ENCODE measurements at places on chromosomes 4 and X. TPM values are rescaled to one million over a fixed set of nuclear protein-coding genes. Genes with fewer than 3 reads are reported as not detected.
A peak's percentile ranks its signal among the peaks of the same experiment; 100 is the strongest.

NAAA gene
- total RNA-seq, result 25.6 TPM

TRPC5OS gene
- total RNA-seq, result not detected

SMAD1 gene
- 30.4 TPM for total RNA-seq

RHOXF2 gene
- total RNA-seq, result under 0.01 TPM

NKX3-2 gene
- 1.2 TPM for total RNA-seq

- no peaks in the 10 kb centered on the region for H3K27me3 ChIP-seq
- no peak overlapping the region for H3K4me3 ChIP-seq
- DNase-seq, result no peak
- no peak overlapping the region for H3K27ac ChIP-seq
- H3K36me3 ChIP-seq, result no peaks in the 10 kb centered on the region
Measured at GRCh38 chr4:142929526-142929925, 83.4 kb upstream of the INPP4B start.

DNA sequence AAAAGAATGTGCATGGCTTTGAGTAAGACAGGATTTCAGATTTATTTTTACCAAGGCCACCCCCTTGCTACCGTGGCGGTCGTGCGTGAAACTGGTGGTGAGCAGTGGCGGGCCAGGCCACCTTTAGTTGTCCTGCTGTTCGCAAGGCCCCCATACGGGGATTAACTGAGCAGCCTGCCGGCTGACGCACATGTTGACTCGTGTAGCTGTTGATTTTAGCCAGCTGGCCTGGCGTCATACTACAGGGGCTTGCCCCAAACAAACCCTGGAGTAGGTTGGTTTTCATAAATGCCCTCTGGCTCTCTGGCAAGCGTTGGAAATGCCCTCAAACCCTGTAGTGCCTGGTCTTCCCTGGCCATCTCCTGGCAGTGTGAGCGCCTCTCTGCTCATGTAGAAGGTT lies 28.4 kb downstream of the WFS1 start:
- no peak overlapping the region for H3K4me3 ChIP-seq
- H3K4me1 ChIP-seq, result no peaks in the 10 kb centered on the region
- H3K36me3 ChIP-seq, result peaks cover 3% of the 10 kb centered on the region
- DNase-seq, result no peak
- no peak overlapping the region for H3K27ac ChIP-seq

- DNase-seq, result no peak
- no peaks in the 10 kb centered on the region for H3K4me1 ChIP-seq
- no peaks in the 10 kb centered on the region for H3K36me3 ChIP-seq
- H3K4me3 ChIP-seq, result no peak overlapping the region
Measured at GRCh38 chrX:17009856-17010625, 63.6 kb downstream of the REPS2 start.

DNA sequence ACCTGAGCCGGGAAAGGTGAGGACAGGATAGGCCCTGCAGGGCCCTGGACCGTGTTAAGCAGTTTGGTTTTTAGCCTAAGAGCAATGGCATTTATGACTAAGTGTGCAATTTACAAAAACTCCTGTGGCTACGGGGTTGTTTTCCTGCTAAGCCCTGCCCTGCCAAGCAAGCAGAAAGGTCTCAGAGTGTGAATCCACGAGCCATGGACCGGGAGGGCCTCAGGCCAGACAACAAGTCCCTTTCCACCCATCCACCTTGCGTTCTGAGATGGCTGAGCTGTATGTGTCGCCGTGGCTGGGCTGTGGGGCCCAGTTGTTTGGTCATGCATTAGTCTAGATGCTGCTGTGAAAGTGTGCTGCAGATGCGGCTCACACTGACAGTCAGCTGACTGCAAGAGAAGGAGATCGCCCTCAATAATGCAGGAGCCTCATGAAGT lies 33.9 kb upstream of the AFAP1 start:
- H3K4me3 ChIP-seq, result no peak overlapping the region
- H3K27ac ChIP-seq, result peak overlapping the region; percentile 49
- no peaks in the 10 kb centered on the region for H3K36me3 ChIP-seq
- no peaks in the 10 kb centered on the region for H3K27me3 ChIP-seq
- DNase-seq, result peak; percentile 93

DNA sequence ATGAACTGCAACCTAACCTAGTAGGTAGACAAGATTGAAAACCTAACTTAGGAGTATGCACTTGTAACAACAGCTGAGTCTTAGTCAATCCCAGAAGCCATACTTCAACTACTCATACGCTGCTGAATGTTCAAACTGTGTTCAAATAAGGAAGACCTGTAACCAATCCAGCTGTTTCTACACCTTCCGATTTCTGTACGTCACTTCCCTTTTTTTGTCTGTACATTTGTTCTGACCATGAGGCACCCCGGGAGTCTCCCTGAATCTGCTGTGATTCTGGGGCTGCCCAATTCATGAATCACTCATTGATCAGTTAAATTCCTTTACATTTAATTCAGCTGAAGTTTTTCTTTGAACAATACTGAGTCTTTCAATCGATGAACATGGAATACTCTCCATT lies 89.5 kb downstream of the BMP3 start:
- no peaks in the 10 kb centered on the region for H3K36me3 ChIP-seq
- no peaks in the 10 kb centered on the region for H3K27me3 ChIP-seq
- no peak for DNase-seq
- H3K27ac ChIP-seq, result no peak overlapping the region

GRCh38 chr4:71689822-71690221 lies 94.1 kb downstream of the GC start:
- H3K36me3 ChIP-seq, result no peaks in the 10 kb centered on the region
- H3K27ac ChIP-seq, result no peak overlapping the region
- H3K27me3 ChIP-seq, result peaks cover 3% of the 10 kb centered on the region
- H3K4me1 ChIP-seq, result no peaks in the 10 kb centered on the region

- H3K4me3 ChIP-seq, result no peak overlapping the region
- no peaks in the 10 kb centered on the region for H3K36me3 ChIP-seq
- no peaks in the 10 kb centered on the region for H3K27me3 ChIP-seq
- DNase-seq, result no peak
- H3K4me1 ChIP-seq, result no peaks in the 10 kb centered on the region
Measured at GRCh38 chr4:143643399-143643798, 57.1 kb downstream of the FREM3 start.

DNA sequence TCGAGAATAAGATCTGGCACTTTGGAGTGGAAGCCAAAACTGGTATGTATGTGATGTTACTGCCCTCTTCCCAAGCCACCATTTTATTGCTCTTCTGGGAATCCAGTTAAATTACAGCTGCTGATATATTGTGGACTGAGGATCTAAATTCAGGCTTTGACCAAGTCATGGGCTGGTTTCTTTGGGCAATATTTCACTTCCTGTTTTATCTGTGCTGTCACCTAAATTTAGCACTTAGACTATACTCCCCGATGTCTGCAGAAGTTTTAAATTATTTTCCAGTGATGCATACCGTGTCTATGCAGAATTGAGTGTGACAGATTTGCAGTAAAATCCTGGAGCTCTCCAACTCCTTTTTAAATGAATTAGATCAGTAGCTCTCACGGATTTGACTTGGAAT lies 100.0 kb downstream of the TEX13A start:
- H3K27me3 ChIP-seq, result peaks cover 10% of the 10 kb centered on the region
- no peak overlapping the region for H3K4me3 ChIP-seq
- no peak for DNase-seq
- no peaks in the 10 kb centered on the region for H3K4me1 ChIP-seq
- H3K27ac ChIP-seq, result no peak overlapping the region
- no peaks in the 10 kb centered on the region for H3K36me3 ChIP-seq

- no peak for DNase-seq
- no peaks in the 10 kb centered on the region for H3K36me3 ChIP-seq
- H3K4me1 ChIP-seq, result no peaks in the 10 kb centered on the region
- H3K4me3 ChIP-seq, result no peak overlapping the region
- H3K27ac ChIP-seq, result no peak overlapping the region
Measured at GRCh38 chrX:11566173-11566572, 99.5 kb downstream of the ARHGAP6 start.

- H3K4me1 ChIP-seq, result no peaks in the 10 kb centered on the region
- peaks cover 15% of the 10 kb centered on the region for H3K36me3 ChIP-seq
- DNase-seq, result no peak
- no peaks in the 10 kb centered on the region for H3K27me3 ChIP-seq
- H3K4me3 ChIP-seq, result no peak overlapping the region
Measured at GRCh38 chrX:49111791-49112190, 11.7 kb downstream of the GPKOW start.

DNA sequence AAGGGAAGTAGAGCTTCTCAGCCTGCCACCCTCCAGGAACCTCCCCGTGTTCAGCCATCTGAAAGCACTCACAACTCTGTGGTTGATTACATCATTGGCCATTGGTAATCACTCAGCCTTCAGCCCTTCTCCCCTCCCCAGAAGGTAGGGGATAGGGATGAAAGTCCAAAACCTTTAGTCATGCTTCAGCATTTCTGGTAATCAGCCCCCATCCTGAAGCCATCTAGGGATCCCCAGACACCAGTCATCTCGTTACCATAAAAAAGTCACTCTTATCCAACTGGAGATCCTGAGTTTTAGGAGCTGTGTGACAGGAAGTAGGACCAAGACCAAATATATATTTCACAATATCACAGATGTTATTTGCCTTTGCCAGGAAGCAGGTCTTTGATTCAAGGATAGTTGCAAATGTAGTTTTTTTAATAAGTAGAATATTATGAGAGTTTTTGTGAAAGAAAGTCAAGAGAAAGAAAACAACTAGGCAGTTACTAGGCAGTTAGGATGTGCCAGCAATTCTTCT lies 364.6 kb upstream of the NOCT start:
- H3K4me3 ChIP-seq, result no peak overlapping the region
- peaks cover 12% of the 10 kb centered on the region for H3K4me1 ChIP-seq
- DNase-seq, result peak; percentile 80
- no peaks in the 10 kb centered on the region for H3K27me3 ChIP-seq
- H3K36me3 ChIP-seq, result no peaks in the 10 kb centered on the region
- H3K27ac ChIP-seq, result peak overlapping the region; percentile 77

GRCh38 chrX:48919360-48919841 lies 577 bp upstream of the PIM2 start:
- H3K4me1 ChIP-seq, result peaks cover 11% of the 10 kb centered on the region
- no peaks in the 10 kb centered on the region for H3K27me3 ChIP-seq
- H3K4me3 ChIP-seq, result peak overlapping the region; percentile 69
- peaks cover 22% of the 10 kb centered on the region for H3K36me3 ChIP-seq
- no peak overlapping the region for H3K27ac ChIP-seq
- DNase-seq, result peak; percentile 65

DNA sequence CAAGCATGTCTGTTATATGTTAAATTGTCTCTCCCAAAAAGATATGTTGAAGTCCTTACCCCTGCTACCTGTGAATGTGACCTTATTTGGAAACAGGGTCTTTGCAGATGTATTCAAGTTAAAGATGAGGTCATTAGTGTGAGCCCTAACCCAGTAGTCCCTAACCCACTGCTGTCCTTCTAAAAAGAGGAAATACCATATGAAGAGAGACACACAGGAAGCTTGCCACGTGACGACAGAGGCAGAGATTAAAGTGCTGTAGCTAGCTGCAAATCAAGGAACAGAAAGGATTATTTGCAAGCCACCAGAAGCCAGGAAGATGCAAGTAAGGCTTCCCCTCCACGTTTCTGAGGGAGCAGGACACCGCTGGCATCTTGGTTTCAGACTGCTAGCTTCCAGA lies 150.1 kb downstream of the HNRNPD start:
- H3K4me3 ChIP-seq, result no peak overlapping the region
- H3K27ac ChIP-seq, result no peak overlapping the region
- DNase-seq, result no peak
- no peaks in the 10 kb centered on the region for H3K36me3 ChIP-seq
- H3K27me3 ChIP-seq, result no peaks in the 10 kb centered on the region

GRCh38 chr4:182207830-182208396 lies 35.3 kb upstream of the TENM3 start:
- no peaks in the 10 kb centered on the region for H3K36me3 ChIP-seq
- H3K4me3 ChIP-seq, result peak overlapping the region; percentile 16
- no peak for DNase-seq
- peak overlapping the region; percentile 90 for H3K27ac ChIP-seq
- peaks cover 24% of the 10 kb centered on the region for H3K4me1 ChIP-seq
- no peaks in the 10 kb centered on the region for H3K27me3 ChIP-seq

GRCh38 chr4:152460488-152460887 lies 75.4 kb downstream of the FBXW7 start:
- no peak overlapping the region for H3K4me3 ChIP-seq
- no peaks in the 10 kb centered on the region for H3K36me3 ChIP-seq

DNA sequence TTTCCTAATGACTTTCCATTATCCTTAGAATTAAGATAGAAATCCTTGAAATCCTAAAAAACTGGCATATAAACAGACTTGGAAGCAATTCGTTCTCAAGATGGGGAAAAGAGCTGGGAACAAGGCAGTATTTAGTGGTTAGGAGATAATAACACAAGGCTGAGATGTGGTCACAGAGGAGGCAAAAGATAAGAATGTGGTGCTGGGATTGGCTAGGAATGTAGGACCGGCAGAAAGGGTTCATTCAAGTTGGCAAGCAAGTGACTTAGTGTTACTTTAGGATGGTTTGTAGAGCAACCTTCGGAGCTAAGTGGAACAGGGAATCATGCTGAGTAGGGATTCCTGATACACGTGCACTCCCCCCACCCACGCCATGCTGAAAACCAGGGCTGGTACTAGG lies 121.9 kb upstream of the RPS6KA3 start:
- H3K4me3 ChIP-seq, result no peak overlapping the region
- no peaks in the 10 kb centered on the region for H3K4me1 ChIP-seq
- DNase-seq, result peak; percentile 58
- H3K27ac ChIP-seq, result no peak overlapping the region
- H3K27me3 ChIP-seq, result no peaks in the 10 kb centered on the region
- H3K36me3 ChIP-seq, result no peaks in the 10 kb centered on the region
